Stimulated activated CD4-positive, alpha-beta T cell treated with anti-CD3 and anti-CD28 coated beads, Interleukin-2, amount 100 ng/mL, for 48 hours (primary cell): ENCODE measurements at places on chromosomes 13 and 19.

DNA sequence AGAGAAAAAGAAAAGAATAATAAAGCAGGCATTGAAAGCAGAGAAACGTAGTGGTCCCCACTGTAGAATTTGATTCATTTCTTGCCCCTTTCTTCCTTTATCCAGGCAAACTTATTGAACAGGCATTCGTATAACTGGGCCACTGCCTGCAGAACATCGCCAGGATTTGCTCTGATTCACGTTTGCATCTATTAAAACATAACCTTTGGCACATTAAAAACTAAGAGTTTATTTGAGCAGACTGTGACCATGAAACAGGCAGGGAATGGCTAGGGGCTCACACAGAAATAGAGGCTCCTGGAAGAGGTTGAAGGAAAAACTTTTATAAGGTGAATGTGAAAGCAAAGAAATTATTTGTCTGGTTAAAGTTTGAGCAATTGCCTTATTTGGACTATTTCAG is 12.5 kb upstream of the SUPT20H start:
- DNase-seq = no peak

DNA sequence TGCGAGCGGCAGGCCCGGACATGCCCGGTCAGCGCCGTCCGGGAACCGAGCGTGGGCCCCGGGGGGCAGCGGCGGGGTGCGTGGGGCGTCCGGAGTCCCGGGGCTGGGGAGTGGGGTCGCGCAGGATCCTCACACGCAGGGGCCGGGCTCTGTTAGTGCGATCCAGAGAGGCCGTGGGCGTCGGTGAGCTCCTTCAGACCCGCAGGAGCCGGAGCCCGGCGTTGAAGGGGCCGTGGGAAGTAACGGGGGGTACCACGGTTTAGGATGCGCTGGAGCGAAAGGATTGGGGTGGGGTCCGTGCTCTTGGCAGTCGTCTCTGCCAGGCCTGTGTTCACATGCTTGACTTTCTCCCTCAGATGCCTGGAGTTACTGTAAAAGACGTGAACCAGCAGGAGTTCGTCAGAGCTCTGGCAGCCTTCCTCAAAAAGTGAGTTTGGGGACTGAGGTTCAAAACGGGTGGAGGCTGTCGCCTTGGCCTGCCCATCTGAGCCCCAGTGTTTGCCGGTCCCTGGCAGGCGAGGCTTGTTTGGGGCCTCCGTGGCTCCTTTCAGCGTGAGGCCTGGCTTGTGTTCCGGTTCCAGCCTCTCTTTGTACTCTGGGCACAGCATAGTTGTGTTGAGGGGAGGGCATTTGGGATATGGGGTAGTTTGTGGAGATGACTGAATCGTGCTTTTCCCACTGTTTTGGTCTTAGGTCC is 512 bp downstream of the RPS19 start:
- DNase-seq = no peak

DNA sequence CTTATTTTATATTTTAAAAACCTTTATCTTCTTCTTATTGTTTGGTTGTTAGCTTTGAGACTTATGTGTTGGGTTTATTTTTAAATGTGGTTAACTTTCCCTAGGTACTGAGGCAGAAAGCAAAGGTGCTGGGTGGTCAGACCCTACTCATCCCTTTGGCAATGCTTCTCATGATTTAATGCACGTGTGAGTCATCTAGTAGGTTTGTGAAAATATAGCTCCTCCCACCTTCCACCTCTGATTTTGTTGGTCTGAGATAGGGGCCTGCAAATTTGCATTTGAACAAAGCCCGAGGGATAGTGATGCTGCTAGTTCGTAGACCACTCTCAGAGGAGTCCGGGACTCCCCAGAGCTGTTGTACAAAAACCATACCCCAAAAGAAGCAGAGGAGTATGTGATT is 771.3 kb upstream of the ARGLU1 start:
- DNase-seq = no peak

GRCh38 chr19:29622166-29623070 is 16.3 kb downstream of the POP4 start:
- DNase-seq = no peak

DNA sequence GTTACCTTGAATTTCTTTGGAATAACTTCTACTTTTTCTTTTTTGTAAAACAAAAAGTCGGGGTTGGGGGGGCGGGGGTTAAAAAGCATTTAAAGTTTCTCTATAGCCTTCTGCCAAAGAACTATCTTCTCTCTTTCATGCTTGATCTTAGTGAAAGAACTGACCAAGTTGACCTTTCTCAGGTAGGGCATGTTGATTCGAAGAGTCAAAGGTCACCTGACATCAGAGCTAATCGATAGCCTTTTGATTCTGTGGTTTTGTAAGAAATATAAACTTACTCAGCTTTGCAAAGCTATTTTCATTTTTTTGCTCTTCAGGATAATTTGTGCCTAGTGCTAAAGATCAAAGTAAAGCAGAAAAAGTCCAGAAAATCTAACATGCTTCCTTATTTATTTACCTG is 181.5 kb downstream of the IRS2 start:
- DNase-seq = no peak

- peak; percentile 56 for DNase-seq
Measured at GRCh38 chr19:45640849-45641273, 1.7 kb upstream of the EML2 start.

DNA sequence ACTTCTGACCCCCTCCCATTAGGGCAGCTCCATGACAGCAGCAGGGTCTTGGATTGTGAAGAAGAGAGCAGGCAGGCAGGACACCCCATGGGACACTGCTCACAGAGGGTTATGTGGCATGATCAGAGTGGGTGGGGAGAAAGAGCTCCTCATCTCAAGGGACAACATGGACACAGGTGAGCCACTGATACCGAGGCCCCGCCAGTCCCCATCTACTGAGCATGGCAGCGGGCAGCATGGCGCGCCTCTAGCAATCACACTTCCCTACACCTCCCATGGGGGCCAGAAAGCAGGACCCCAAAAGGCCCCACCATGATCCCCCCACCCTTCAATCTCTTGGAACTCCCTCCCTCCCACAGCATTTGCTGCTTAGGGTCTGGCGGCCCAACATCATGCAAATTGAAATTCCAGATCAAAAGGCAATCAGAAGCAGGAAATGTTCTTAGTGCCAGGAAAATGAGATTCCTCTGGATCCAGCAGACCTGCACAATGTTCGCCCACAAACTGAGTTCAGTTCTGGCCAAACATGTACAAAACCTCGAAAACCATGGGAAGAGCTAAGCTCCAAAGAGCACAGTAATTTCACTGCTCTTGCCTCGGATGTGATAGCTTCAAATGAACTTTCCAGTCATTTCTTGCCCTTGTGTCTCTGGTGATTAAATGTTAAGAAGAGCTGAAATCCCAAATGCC is 14.8 kb downstream of the DOCK9 start:
- DNase-seq = no peak

DNA sequence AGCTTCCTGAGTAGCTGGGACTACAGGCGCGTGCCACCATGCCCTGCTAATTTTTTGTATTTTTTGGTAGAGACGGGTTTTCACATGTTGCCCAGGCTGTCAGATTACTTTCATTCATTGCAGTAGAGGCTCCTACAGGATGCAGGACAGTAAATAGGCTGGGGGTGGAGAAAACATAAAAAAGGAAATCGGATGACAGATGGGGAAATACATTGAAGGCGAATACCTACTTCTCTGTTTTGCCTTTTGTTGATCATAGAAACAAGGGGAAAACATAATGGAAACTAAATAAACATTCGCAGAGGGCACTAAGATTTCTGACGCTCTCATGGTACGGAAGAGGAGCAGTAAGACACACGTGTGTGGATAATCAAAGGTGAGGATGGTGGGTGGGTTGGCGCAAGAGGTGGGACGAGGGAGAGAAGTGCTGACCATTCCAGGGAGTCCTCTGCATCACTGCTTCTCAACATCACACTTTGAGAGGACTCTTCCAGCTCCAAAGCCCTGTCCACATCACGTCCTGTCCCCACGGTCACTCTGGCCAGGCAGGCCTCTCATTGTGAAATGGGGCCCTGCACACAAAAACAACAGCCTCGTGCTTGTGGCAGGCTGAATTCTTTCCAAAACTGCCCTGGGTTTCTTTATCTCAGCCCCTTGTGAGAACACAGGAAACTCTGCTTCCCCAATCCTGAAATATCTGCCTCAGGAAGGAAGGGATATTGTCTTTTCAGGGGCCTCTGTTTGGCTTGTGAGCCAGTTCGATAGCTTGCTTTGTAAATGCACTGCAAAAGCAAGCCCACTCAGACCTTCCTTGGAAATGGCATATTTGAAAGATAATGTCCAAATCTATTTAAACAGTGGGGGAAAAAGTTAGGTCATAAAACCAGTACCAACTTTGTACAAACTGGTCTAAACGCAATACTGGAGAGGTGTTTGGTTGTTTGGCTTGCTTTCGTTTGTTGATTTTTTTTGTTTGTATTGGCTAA is 188.5 kb downstream of the FOXO1 start:
- DNase-seq = no peak

- DNase-seq = no peak
Measured at GRCh38 chr13:36193151-36193855, 21.1 kb downstream of the SOHLH2 start.

DNA sequence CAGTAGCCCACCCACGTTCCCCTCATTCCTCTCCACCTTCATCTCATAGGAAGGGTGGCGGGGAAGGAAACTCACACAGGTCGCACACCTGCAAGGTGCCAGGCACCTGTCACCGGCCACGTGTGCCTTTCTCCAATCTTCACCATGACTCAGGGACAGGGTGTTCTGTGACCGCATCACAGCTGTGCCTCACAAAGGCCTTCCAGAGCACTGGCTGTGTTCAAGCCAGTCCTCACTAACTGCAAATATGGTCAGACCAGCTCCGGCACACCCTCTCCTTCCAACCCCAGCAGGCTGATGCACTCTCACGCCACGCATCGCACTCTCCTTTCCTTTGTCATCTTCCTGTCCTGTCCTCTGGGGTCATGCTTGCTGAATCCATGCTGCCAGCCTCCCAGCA is 415.9 kb downstream of the IRS2 start:
- no peak for DNase-seq

DNA sequence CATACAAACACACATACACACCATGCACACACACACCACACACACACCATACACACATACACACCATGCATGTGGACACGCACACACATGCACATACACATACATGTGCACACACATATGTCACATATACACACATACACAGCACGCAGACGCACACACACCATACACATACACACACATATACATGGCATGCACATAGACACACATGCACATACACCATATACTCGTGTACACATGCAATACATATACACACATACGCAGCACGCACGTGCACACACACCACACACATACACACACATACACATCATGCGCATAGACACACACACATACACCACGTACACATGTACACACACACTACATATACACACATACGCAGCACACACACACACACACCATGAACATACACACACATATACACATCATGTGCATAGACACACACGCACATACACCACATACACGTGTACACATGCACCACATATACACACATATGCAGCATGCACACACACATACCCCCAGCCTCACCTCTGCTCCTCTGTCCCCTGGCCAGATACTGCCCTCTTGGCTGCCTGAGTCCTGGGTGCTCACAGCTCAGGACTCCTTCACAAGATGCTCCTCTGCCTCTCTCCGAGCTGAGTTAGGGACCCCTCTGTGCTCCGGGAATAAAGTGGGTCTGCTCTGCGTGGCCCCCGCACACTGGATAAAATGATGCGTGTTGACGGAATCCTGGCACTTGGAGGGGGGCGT is 70.9 kb upstream of the ARHGEF7 start:
- DNase-seq = no peak

GRCh38 chr13:75657111-75657510 is 21.0 kb downstream of the LMO7 start:
- DNase-seq = no peak

DNA sequence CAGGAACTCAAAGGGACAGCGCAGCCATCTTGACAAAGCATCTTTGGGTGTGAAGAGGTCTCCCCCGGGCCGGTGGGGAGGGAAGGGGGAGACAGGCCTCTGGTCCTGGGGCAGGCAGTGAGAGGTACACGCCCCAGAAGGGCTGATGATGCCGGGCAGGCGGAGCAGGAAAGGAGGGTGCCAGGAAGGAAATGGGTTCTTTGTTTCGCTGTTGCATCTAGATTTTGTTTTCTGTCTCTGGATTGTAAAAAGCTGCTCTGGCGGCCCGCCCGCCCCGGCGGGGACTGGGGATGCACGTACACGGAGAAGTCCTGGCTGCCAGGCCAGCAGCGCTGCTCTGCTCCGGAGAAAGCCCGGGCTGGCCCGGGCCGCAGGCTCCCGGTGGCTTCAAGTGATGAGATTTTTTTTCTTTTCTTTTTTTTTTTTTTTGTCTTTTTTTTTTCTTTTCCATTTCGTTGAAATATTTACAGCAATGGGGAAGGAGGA is 13.2 kb upstream of the ASF1B start:
- DNase-seq = peak; percentile 34

DNA sequence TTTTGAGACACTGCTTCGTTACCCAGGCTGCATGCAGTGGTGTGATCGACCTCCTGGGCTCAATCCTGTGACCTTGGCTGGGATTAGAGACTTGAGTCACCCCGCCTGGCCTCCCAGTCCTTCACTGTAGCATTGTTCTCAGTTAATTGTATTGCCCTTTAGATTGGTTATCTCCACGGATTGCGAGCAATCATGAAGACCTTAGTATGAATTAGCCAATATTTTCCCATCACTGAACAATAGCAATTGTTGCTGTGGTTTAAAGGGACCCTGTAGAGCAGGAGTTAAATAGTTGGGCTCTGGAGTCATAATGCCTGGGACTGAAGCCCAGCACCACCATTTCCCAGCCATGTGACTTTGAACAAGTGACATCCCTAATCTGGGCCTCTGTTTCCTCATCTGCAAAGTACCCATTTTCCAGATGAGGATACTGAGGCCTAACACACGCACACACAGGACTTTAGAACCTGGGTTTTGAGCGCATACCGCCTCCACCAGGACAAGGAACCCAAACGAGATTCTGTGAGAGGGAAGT is 8.4 kb downstream of the PPP1R14A start:
- no peak for DNase-seq

DNA sequence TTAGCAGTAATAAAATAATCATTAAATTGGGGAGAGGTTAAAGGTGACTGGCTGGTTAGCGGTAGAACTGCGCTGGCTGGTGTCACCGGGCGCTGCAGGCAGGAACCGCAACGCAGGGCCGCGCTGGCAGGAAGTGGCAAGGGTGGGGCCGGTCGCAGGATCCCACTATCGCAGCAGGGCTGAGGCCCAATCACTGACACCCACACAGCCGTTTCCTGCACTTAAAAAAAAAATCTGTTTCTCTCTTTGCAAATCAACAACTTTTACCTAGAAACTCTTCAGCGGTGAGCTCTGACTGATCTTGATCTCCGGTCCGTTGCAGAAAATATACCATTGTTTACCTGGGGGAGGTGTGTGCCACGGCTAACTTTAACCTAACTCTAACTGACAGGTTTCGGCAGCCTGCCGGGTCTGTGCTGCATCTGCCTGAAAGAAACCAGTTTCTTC is 46.9 kb downstream of the KLF2 start:
- DNase-seq = peak; percentile 62
